ENCODE measurements at places on chromosomes 3 and 15.
A peak's percentile ranks its signal among the peaks of the same experiment; 100 is the strongest.

GRCh38 chr15:66754789-66755188 lies 52.8 kb downstream of the SMAD6 start:
- no peak for ATAC-seq

DNA sequence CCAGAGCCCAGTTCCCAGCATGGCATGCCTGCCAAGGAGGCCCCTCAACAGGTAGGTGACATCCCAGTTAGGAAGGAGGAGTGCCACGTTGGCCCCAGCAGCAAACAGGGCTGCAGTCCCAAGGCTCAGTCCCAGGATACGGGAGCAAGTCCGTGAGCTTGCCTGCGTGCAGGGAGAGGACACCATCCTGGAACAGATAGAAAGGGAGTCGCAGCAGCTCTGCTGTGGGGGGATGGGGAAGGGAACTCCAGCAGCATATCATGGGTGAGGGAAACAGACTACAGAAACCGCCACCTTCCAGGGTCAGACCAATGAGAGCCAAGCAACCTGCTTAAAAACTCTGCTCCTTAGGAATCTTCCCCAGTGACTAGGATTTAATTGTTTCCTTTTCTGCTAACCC lies 9.4 kb upstream of the DYNLT2B start:
- no peak for ATAC-seq

GRCh38 chr3:123760817-123761216 lies 123.3 kb downstream of the MYLK start:
- ATAC-seq: no peak

GRCh38 chr3:119831022-119831421 lies 49.1 kb downstream of the NR1I2 start:
- ATAC-seq: no peak

DNA sequence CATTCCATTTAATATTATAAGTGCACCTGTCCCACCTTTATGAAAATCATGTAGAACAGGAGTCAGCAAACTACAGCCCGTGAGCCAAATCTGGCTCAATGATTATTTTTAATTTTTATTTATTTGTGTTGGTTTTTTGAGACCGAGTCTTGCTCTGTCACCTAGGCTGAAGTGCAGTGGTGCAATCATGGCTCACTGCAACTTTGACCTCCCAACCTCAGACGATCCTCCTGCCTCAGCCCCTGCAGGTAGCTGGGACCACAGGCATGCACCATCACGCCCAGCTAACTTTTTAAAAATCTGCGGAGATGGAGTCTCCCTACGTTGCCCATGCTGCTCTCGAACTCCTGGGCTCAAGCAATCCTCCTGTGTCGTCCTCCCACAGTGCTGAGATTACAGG lies 42.0 kb downstream of the MYO1E start:
- ATAC-seq: no peak

DNA sequence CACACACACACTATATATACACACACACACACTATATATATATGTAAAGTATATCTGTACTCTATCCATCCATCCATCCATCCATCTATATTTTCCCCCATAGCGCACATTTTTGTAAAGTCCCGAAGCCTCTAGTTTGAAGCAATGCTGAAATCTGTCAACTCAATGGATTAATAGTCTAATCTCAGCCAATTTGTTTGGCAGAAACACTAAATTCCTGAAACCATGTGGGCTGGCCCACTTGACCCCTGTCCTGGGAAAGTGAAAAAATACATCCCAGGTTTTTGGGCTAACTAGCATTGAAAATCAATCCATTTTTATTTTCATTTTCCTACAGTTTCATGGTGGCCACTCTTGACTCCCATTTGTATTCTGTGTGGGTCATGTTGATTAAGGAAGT lies 166.7 kb downstream of the SLCO3A1 start:
- no peak for ATAC-seq

DNA sequence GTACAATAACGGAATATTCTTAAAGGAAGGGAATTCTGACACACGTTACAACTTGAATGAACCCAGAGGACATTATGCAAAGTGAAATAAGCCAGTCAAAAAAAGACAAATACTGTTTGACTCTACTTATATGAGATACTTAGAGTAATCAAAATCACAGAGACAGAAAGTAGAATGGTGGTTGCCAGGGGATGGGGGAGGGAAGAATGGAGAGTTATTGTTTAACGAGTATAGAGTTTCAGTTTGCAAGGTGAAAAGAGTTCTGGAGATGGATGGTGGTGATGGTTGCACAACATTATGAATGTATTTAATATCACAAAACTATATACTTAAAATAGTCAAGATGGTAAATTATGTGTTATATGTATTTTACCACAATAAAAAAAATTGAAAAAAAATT lies 112.9 kb upstream of the ARHGEF3 start:
- no peak for ATAC-seq

GRCh38 chr15:57619746-57620145 lies 28.0 kb downstream of the MYZAP start:
- no peak for ATAC-seq

GRCh38 chr3:60140160-60140559 lies 1090.3 kb upstream of the CFAP20DC start:
- ATAC-seq: no peak

DNA sequence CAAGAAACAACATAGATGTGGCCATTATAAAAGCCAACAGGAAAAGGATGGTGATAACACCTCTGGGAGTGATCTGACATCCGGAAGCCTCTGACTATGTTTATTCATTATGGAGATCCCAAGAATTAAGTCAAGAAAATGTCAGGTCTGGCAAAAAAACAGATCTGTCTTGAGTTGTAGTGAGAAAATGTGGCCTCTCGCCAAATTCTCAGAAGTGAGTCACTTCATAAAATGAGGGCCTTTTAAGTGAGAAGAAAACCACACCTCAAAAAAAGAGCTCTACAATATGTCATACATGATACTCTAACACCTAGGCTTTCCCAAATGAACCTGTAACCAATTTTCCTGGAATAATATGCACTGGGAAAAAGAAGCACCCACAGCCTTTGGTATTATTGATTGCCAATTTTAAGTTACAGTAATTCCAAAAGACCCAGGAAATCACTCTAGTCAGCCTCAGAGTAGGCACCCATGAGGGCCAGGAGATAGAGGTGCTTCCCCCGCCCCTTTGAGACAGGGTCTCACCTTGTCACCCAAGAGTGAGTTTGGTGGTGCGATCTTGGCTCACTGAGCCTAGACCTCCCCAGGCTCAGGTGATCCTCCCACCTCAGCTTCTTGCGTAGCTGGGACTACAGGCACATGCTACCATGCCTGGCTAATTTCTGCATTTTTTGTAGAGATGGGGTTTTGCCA lies 38.0 kb downstream of the CCR3 start:
- ATAC-seq: peak; percentile 62

DNA sequence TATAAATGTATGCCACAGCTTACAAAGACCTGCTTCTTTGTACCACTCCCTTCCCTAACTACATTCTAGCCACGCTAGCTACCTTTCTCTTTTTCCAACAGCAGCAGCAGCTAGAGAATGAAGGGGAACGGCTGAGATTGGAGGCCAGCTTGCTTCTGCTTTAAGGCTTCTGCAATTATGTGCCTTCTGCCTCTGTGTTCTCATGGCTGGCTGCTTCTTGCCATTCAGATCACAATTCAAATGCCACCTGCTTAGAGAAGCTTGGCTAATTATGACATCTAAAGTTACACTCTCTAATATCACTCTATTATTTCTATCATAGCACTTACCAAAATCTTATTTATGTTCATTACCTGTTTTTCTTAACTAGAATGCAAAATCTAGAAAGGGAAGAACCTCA lies 95.2 kb downstream of the RYK start:
- ATAC-seq: no peak

DNA sequence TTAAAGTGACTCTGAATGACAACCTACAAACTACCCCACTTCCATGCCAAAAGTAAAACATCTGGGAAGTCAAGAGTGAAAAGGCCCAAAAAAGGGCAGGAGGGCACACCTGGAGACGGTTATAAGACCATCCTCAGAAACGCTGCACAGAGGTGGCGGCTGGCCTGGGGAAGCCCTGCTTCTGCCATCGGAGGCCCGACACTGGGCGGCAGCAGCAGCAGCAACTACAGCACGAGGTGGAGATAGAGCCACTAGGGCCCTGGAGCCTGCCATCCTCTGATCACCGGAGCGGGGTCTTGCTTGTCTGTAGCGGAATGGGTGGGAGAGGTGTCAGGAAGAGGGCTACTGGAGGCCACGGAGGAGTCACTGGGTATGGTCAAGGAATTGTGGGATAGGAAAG lies 283.3 kb downstream of the ADAMTS17 start:
- no peak for ATAC-seq

- ATAC-seq: no peak
These were observed 2.4 kb downstream of the COLQ start for GRCh38 chr3:15519096-15519495.

- ATAC-seq: no peak
These were observed 2.9 kb upstream of the CAV3 start for GRCh38 chr3:8730656-8731055.

DNA sequence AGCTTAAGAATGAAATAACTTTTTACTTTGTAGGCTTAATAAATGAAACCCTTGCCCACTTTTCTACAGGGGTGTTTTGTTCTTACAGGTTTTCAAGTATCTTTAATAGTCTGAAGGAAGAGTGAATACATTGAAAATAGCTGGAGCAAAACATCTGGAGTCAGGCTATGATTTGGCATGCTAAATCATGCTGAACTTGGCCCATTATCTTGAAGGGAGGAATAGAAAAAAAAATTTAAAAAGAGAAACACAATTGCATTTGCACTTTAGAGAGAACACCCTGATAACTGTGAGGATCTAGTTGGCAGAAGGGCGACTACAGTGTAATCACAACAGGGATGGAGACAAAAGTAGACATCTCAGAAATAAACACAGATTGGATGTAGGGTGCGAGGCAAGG lies 1.8 kb upstream of the IQGAP1 start:
- ATAC-seq: no peak
